Glutamatergic neuron (in vitro differentiated cells): ENCODE measurements at places on chromosomes 5 and 9. TPM values are rescaled to one million over a fixed set of nuclear protein-coding genes. Genes with fewer than 3 reads are reported as not detected.

The SLC27A6 gene
- not detected for total RNA-seq

- no peak for DNase-seq
- H3K27ac ChIP-seq, result no peak overlapping the region
- H3K36me3 ChIP-seq, result peaks cover 9% of the 10 kb centered on the region
Measured at GRCh38 chr5:55347786-55348185, 40.0 kb downstream of the MTREX start.

The GDA gene
- total RNA-seq, result 1.2 TPM

The ARL14EPL gene
- not detected for total RNA-seq

- no peak overlapping the region for H3K4me3 ChIP-seq
- H3K36me3 ChIP-seq, result no peaks in the 10 kb centered on the region
- H3K4me1 ChIP-seq, result peaks cover 5% of the 10 kb centered on the region
- no peak overlapping the region for H3K27ac ChIP-seq
- no peaks in the 10 kb centered on the region for H3K27me3 ChIP-seq
- DNase-seq, result no peak
Measured at GRCh38 chr9:120436983-120437475, 142.9 kb downstream of the CDK5RAP2 start.

- no peak overlapping the region for H3K4me3 ChIP-seq
- no peak overlapping the region for H3K27ac ChIP-seq
- DNase-seq, result no peak
- peaks cover 1% of the 10 kb centered on the region for H3K27me3 ChIP-seq
- peaks cover 2% of the 10 kb centered on the region for H3K4me1 ChIP-seq
Measured at GRCh38 chr9:18903450-18903849, 129.6 kb downstream of the SAXO1 start.

DNA sequence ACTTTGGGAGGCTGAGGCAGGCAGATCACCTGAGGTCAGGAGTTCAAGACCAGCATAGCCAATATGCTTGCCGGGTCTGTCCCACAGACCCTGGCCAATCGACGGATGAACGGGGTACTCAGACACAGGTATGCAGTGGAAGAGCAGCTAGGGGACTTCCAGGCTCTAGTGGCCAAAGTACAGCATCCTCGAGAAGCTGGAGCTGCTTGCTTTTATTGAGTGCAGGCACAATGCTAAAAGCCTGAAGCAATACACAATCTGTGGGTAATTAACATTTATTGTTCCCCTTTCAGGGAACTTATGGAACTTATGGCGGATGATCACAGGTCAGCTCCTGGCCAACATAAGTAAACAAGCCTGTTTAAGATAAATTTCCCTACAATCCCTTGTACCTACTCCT, 32.8 kb upstream of the SEMA4D start:
- H3K36me3 ChIP-seq, result no peaks in the 10 kb centered on the region
- no peak overlapping the region for H3K4me3 ChIP-seq
- DNase-seq, result no peak
- H3K4me1 ChIP-seq, result peaks cover 21% of the 10 kb centered on the region
- H3K27ac ChIP-seq, result no peak overlapping the region

- H3K4me3 ChIP-seq, result peak overlapping the region; percentile 59
- peaks cover 4% of the 10 kb centered on the region for H3K27me3 ChIP-seq
- peaks cover 44% of the 10 kb centered on the region for H3K4me1 ChIP-seq
- DNase-seq, result no peak
- peak overlapping the region; percentile 48 for H3K27ac ChIP-seq
Measured at GRCh38 chr9:127123064-127123890, 842 bp upstream of the ANGPTL2 start.

The NPDC1 gene
- 260 TPM for total RNA-seq

GRCh38 chr5:14665949-14666348, 1.4 kb downstream of the OTULIN start:
- H3K4me1 ChIP-seq, result peaks cover 12% of the 10 kb centered on the region
- peak overlapping the region; percentile 95 for H3K4me3 ChIP-seq
- peaks cover 5% of the 10 kb centered on the region for H3K27me3 ChIP-seq
- peak; percentile 40 for DNase-seq
- H3K27ac ChIP-seq, result no peak overlapping the region
- no peaks in the 10 kb centered on the region for H3K36me3 ChIP-seq

- peaks cover 5% of the 10 kb centered on the region for H3K4me1 ChIP-seq
- no peak overlapping the region for H3K27ac ChIP-seq
Measured at GRCh38 chr5:61587125-61587524, 255.1 kb downstream of the ZSWIM6 start.

GRCh38 chr5:136190091-136190720, 2.8 kb downstream of the SMIM32 start:
- H3K4me3 ChIP-seq, result no peak overlapping the region
- peaks cover 8% of the 10 kb centered on the region for H3K36me3 ChIP-seq
- no peak overlapping the region for H3K27ac ChIP-seq
- H3K27me3 ChIP-seq, result peaks cover 26% of the 10 kb centered on the region
- peaks cover 8% of the 10 kb centered on the region for H3K4me1 ChIP-seq

GRCh38 chr9:87535817-87536539, 38.3 kb downstream of the DAPK1 start:
- peak overlapping the region; percentile 94 for H3K27ac ChIP-seq
- H3K36me3 ChIP-seq, result no peaks in the 10 kb centered on the region

The KIF3A gene
- 42.4 TPM for total RNA-seq
